ENCODE measurements at places on chromosomes 13 and 19.

GRCh38 chr13:100394005-100394695 is 194.4 kb downstream of the GGACT start:
- DNase-seq, result peak; percentile 91

DNA sequence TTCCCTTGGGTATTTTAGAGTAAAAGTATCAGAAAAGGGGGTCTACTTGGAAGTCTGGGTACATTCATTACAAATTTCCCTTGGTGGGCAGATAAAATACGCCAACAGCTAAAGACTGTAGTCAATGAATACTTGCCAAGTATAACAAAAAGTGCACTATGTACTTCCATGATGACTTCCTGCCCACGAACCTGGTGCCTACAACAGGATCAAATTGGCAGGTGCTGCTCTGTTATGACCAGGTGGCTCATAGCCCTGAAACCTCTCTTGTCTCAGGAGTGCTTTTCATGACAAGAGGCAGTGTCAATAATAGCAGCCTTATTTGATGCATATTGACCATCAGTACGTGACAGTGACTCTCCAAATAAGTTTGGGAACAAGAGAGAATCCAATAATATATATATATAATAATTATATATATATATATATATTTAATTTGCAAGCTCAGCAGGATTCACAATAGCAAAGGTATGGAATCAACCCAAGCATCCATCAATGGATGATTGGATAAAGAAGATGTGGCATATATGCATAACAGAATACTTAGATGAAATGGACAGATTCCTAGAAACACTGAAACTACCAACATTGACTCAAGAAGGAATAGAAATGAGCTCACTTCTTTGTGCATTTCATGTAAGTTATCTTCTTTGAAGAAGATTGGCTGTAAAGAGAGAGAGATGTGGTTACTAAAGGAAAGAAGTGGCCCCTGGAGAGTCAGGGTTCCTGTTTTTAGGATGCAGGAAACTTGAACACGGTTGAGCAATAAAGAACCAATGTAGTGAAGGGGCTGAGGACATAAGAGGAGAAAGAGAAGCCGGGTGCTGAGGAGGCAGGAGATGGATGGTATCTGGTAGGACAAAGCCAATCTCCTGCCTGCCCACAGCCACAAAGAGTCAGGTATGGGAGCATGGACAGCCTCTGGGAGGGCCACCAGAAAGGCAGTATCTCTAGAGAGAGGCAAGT is 52.0 kb upstream of the GTF2F2 start:
- no peak for DNase-seq

- no peak for DNase-seq
Measured at GRCh38 chr13:32752997-32753606, 166.8 kb downstream of the PDS5B start.

- DNase-seq, result no peak
Measured at GRCh38 chr13:94656176-94656575, 54.5 kb downstream of the GPR180 start.

- no peak for DNase-seq
Measured at GRCh38 chr19:55015126-55015525, 22.9 kb downstream of the GP6 start.

GRCh38 chr13:45240143-45240542 is 39.3 kb upstream of the KCTD4 start:
- no peak for DNase-seq

GRCh38 chr13:98054301-98054700 is 88.6 kb upstream of the FARP1 start:
- no peak for DNase-seq

- DNase-seq, result no peak
Measured at GRCh38 chr19:44580366-44580895, 32.9 kb upstream of the IGSF23 start.

DNA sequence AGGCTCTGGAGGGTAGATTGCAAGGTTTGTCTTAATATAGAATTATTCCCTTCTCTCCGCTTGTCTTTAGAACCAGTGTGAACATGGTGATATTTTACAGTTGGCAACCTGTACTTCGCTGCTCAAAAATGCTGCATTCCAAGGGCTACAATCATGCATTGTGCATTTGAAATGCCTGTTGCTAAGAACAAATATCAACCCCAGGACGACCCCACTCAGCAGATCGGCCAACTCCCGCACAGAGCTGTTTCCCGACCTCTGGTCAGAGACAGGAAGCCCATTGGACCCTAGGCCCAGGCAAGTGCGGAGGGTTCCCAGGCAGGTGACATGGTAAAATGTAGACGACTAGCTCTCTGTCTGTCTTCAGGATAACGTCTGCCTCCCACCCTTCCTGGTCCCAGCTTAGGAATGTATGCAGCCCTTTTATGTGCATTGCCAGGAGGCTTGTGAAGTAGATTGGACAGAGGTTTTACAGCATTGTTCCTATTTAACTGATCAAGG is 263.5 kb downstream of the FOXO1 start:
- DNase-seq, result peak; percentile 92

GRCh38 chr13:83980331-83980730 is 98.1 kb upstream of the SLITRK1 start:
- DNase-seq, result peak; percentile 21

- DNase-seq, result no peak
Measured at GRCh38 chr13:26420282-26420960, 137.1 kb upstream of the WASF3 start.

DNA sequence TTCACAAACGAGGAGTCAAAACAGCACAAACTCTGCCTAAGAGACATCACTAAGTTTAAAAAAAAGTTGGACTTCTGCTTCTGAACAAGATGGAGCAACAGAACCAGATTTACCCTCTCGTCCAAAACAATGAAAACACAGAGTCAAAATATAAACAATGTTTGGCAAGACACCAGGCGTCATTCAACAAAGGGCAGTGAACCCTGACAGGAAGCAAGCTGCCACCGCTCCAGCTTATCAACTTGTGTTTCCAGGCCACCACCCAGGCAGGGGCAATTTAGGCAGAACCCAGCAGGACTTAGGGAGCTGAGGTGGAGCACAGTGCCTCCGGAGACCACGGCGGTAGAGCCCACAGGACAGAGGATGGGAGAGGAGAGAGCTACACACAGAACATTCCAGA is 8.6 kb upstream of the NAPA start:
- DNase-seq, result no peak

Measured in iris pigment epithelial cell (primary cell).